ENCODE measurements at places on chromosomes 7 and 10. TPM values are rescaled to one million over a fixed set of nuclear protein-coding genes. Genes with fewer than 3 reads are reported as not detected.

DNA sequence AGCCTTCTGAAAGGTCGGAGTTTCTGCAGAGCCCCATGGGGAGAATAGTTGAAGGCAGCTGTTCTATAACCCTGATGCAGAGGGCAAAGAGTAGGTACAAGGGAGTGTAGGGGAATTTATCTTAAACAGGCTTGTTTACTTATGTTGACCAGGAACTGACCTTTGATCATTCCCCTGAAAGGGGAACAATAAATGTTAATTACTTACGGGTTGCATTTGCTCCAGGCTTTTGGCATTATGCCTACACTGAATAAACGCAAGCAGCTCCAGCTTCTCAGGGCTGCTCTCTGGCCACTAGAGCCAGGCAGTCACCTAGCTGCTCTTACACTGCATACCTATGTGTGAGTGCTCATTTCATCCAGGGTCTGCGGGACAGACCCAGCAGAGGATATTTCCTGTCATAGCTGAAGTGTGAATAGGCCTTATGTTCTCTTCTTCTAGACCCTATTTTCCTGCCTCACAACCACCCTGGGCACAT, 26.9 kb upstream of the ABCA13 start:
- no peak overlapping the region for H3K4me3 ChIP-seq
- no peak for DNase-seq
- no peaks in the 10 kb centered on the region for H3K36me3 ChIP-seq
- H3K27me3 ChIP-seq = no peaks in the 10 kb centered on the region

DNA sequence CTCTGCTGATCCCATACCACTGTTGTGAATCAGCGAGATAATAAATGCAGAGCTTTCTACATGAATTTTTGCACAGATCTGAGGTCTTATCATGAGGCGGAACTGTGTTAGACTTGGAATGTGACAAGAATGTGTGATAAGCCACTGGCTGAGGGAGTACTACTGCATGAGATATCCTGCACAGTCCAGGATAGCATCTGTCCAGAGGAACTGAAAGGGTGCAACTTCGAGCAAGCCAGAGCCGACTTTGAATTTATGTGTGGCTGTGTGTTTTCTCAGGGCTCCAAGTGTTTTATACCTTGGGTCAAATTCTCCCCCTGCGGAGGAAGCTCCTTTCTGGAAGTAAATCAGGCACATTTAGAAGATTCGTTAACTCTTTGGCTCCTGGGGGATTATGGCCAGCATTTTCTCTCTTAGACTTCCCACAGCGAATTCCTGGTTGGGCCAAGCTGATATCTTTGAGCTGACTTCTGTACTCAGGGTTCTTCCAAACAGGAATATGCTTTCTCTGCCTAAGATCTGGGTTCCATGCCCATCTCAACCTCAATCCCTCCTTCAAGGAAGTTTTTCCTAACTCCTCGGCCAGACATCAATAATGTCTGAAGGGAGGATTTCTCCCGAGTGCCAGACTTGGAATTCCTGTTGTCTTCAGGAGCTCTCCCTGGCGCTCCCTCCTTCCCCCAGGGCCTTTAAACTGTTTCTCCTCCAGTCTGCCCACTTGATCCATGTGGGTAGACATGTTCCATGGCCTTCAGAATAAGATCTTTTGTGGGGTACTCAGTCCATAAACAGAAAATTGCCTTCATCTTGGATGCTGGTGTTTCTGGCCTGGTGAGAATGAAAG, 2.5 kb upstream of the MEST start:
- H3K36me3 ChIP-seq = no peaks in the 10 kb centered on the region
- no peak overlapping the region for H3K27ac ChIP-seq
- no peak overlapping the region for H3K4me3 ChIP-seq
- no peaks in the 10 kb centered on the region for H3K27me3 ChIP-seq

GRCh38 chr7:21169667-21170580, 258.0 kb upstream of the SP4 start:
- H3K36me3 ChIP-seq = no peaks in the 10 kb centered on the region
- H3K4me3 ChIP-seq = no peak overlapping the region
- no peak overlapping the region for H3K27ac ChIP-seq
- peaks cover 10% of the 10 kb centered on the region for H3K4me1 ChIP-seq
- DNase-seq = no peak

DNA sequence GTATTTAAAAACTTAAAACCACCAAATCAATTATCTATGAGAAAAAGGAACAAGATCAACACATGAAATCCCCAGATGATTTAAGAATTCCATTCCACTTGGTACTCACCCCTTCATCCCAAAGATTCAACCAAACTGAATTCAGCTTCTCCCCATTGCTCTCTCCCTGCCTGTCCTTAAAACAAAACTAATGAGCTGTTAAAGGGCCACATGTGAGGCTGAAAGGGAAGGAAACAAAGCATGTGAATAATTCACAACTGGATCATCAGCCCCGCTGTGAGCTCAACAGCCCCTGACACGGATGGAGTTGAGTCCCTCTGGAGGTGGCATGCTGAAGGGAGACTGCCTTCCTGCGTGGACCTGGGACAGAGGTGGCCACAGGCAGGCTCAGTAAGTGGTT, 32.9 kb downstream of the VOPP1 start:
- peaks cover 20% of the 10 kb centered on the region for H3K4me1 ChIP-seq
- H3K27me3 ChIP-seq = no peaks in the 10 kb centered on the region
- no peak overlapping the region for H3K4me3 ChIP-seq
- no peak overlapping the region for H3K27ac ChIP-seq
- no peaks in the 10 kb centered on the region for H3K36me3 ChIP-seq
- DNase-seq = no peak

- DNase-seq = no peak
- H3K4me3 ChIP-seq = no peak overlapping the region
- H3K4me1 ChIP-seq = no peaks in the 10 kb centered on the region
These were observed 606.2 kb downstream of the PCDH15 start for GRCh38 chr10:54194806-54195205.

DNA sequence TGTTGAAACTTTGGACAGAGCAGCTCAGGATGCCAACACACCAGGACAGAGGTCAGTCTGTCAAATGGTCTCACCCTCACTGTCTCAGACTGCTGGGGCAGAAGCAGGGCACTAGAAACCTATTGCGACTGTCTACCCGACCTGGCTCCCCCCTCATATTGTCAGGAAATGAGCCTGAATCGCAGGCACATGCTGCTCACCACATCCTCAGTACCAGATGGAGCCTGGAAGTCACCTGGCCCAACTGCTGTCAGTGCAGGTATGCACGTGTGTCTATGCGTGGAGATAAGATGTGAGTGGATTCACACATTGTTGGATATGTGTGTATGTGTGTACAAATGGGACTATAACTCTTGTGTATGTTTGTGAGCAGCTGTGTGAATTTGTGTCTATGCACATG, 3.2 kb upstream of the CDHR1 start:
- H3K4me1 ChIP-seq = peaks cover 12% of the 10 kb centered on the region

The CRHR2 gene
- total RNA-seq = not detected

The SPDYE2 gene
- not detected for total RNA-seq

The GAD2 gene
- total RNA-seq = not detected

Data from esophagus squamous epithelium (tissue), 5 donors.